Placental pericyte (primary cell): ENCODE measurements at places on chromosomes 7 and 10. TPM values are rescaled to one million over a fixed set of nuclear protein-coding genes. Genes with fewer than 3 reads are reported as not detected.

ATOH7 gene
- not detected in 2 replicates for total RNA-seq

LBX1 gene
- not detected in 2 replicates for total RNA-seq

LRRD1 gene
- under 0.01 TPM in 1 of 2 replicates, not detected in the other for total RNA-seq

NUDT13 gene
- total RNA-seq: 1.1 and 2.0 TPM in 2 replicates

TMEM72 gene
- total RNA-seq: not detected in 2 replicates

HOXA3 gene
- 2.3 TPM in 1 of 2 replicates, not detected in the other for total RNA-seq

SPDYE8 gene
- not detected in 2 replicates for total RNA-seq

LIPK gene
- 0.29 TPM in 1 of 2 replicates, not detected in the other for total RNA-seq
